Kidney (tissue), 22 donors: ENCODE measurements at places on chromosomes 11 and 22. TPM values are rescaled to one million over a fixed set of nuclear protein-coding genes. Genes with fewer than 3 reads are reported as not detected.

The GGTLC3 gene
- total RNA-seq: 6.2 TPM

The PDHX gene
- total RNA-seq: 32.6 TPM

The HOATZ gene
- total RNA-seq: not detected

The TIMM8B gene
- total RNA-seq: 51.3 TPM

DNA sequence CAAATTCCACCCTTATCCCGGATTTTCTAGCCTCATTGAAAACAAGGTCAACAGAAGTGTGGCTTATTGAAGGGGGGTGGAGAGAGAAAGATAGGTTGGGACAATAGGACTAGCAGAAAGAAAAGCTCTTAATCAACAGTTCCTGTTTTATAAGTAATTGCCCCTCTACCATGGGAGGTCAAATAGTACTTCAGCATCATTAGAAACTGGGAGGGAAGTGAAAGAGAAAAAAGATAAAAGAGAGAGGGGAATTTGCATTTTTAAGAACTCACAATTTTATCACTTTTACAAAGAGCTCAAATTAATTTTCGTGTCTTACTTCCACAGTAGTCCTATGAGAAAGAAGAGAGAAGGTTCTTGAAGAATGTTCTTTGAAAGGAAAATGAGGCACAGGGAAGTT lies 89.2 kb downstream of the AMOTL1 start:
- H3K4me1 ChIP-seq: no peaks in the 10 kb centered on the region
- no peak overlapping the region for H3K4me3 ChIP-seq
- no peak for DNase-seq
- H3K27me3 ChIP-seq: no peaks in the 10 kb centered on the region
- peaks cover 4% of the 10 kb centered on the region for H3K36me3 ChIP-seq
- H3K27ac ChIP-seq: no peak overlapping the region

GRCh38 chr11:77183431-77183984 lies 55.5 kb downstream of the MYO7A start:
- DNase-seq: no peak
- no peaks in the 10 kb centered on the region for H3K4me1 ChIP-seq
- H3K36me3 ChIP-seq: no peaks in the 10 kb centered on the region
- H3K4me3 ChIP-seq: no peak overlapping the region

- H3K36me3 ChIP-seq: no peaks in the 10 kb centered on the region
- no peak for DNase-seq
- no peak overlapping the region for H3K4me3 ChIP-seq
- no peak overlapping the region for H3K27ac ChIP-seq
- H3K27me3 ChIP-seq: peaks cover 18% of the 10 kb centered on the region
These were observed 67.1 kb downstream of the NAV2 start for GRCh38 chr11:19779740-19780139.

GRCh38 chr22:41175546-41175945 lies 29.6 kb upstream of the L3MBTL2 start:
- peaks cover 10% of the 10 kb centered on the region for H3K36me3 ChIP-seq
- no peak overlapping the region for H3K4me3 ChIP-seq
- no peak for DNase-seq
- no peaks in the 10 kb centered on the region for H3K27me3 ChIP-seq
- no peaks in the 10 kb centered on the region for H3K4me1 ChIP-seq
- no peak overlapping the region for H3K27ac ChIP-seq

GRCh38 chr11:132655187-132655855 lies 877.0 kb downstream of the OPCML start:
- no peak overlapping the region for H3K27ac ChIP-seq
- no peaks in the 10 kb centered on the region for H3K4me1 ChIP-seq
- no peaks in the 10 kb centered on the region for H3K27me3 ChIP-seq
- H3K36me3 ChIP-seq: no peaks in the 10 kb centered on the region

GRCh38 chr11:30255637-30256036 lies 24.8 kb downstream of the FSHB start:
- no peak overlapping the region for H3K27ac ChIP-seq
- no peaks in the 10 kb centered on the region for H3K36me3 ChIP-seq
- H3K4me1 ChIP-seq: no peaks in the 10 kb centered on the region
- H3K4me3 ChIP-seq: no peak overlapping the region
- H3K27me3 ChIP-seq: no peaks in the 10 kb centered on the region
